Umbilical cord (tissue), 2 donors: ENCODE measurements at places on chromosomes 12 and 14. TPM values are rescaled to one million over a fixed set of nuclear protein-coding genes. Genes with fewer than 3 reads are reported as not detected.
A peak's percentile ranks its signal among the peaks of the same experiment; 100 is the strongest.

Gene PZP
- total RNA-seq = 2.6 TPM

GRCh38 chr14:95352481-95352880, 32.8 kb upstream of the CLMN start:
- no peak for DNase-seq

Gene LRTM2
- total RNA-seq = 1.2 TPM

Gene CYP27B1
- not detected for total RNA-seq

DNA sequence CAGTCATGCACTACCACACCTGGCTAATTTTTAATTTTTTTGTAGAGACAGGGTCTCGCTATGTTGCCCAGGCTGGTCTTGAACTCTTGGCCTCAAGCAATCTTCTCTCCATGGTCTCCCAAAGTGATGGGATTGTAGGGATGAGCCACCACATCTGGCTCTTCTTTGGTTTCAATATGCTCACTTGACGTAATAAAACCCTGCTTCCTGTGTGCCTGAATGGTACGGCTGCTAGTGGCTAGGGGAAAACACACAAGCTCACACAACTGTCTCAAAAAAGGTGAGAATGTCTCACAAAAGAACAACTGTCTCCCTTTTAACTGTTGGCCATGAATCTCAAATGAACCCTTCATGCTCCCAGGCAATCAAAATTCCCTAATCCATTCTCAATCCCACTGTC, 15.0 kb downstream of the C1S start:
- DNase-seq = no peak

GRCh38 chr14:104144911-104145825, 6.8 kb downstream of the KIF26A start:
- no peak for DNase-seq

Gene TTC6
- total RNA-seq = 0.96 TPM

GRCh38 chr14:84404246-84404645, 1125.7 kb upstream of the FLRT2 start:
- DNase-seq = no peak

DNA sequence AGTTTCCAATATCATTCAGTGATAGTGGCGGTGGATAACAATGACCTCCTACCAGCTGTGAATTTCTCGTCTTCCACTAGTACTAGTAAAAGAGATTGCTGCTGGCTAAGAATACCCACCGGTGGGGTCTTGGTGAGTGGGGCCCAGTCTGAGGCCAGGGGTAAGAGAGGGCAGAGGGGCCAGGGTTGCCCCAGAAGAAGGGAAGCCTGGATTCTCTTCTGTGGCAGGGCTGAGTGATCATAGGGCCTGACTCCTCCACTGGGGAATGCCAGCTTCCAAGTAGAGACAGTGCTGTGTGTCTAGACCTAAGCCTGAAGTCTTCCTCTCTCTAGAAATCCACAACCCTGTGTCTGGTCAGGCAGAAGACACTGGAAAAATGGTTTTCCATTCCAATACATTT, 5.8 kb upstream of the TMEM63C start:
- DNase-seq = no peak

Gene CKAP4
- 107 TPM for total RNA-seq

GRCh38 chr12:52515927-52516831, 4.0 kb downstream of the KRT5 start:
- peak; percentile 66 for DNase-seq

Gene KRT72
- 1.2 TPM for total RNA-seq

DNA sequence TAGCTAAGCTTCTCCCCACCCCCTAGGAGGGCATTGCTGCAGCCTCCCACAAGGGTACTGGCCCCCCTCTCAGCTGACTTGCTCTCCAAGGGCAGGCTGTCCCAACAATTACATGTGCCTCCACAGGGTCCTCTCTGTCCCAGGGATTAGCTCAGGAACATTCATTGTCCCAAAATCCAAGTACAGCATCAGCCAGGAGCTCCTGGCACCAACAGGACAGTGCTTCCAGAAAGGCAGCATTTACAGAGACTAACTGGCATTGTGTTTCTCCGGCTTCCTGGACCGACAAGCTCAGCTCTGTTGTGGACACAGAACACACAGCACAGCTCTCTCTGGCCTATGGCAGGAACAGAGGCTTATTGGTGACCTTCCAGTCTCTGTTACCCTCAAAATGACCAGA, 21.7 kb downstream of the ABCD4 start:
- DNase-seq = no peak

- DNase-seq = no peak
These were observed 55.7 kb downstream of the LIN52 start for GRCh38 chr14:74140374-74140850.

GRCh38 chr12:64064706-64065105, 157.4 kb downstream of the KICS2 start:
- DNase-seq = no peak

DNA sequence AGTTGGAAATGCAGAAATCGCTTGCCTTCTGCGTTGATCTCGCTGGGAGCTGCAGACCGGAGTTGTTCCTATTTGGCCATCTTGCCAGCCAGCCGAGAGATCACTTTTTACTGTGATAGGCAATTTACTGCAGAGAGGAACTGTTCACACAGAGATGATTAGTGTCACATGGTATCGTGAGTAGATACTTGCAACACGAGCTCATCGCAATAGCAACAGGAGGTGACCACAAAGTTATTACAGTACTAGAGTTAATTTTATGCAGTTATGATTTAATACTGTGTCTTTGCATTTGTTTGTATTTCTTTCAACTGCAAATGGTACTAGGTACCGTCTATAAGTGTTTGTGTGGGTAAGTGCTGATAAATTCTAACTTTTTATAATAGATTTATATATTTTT, 27.8 kb downstream of the NOPCHAP1 start:
- no peak for DNase-seq

Gene CCDC184
- total RNA-seq = 0.72 TPM

Gene KRT78
- total RNA-seq = 8.7 TPM

DNA sequence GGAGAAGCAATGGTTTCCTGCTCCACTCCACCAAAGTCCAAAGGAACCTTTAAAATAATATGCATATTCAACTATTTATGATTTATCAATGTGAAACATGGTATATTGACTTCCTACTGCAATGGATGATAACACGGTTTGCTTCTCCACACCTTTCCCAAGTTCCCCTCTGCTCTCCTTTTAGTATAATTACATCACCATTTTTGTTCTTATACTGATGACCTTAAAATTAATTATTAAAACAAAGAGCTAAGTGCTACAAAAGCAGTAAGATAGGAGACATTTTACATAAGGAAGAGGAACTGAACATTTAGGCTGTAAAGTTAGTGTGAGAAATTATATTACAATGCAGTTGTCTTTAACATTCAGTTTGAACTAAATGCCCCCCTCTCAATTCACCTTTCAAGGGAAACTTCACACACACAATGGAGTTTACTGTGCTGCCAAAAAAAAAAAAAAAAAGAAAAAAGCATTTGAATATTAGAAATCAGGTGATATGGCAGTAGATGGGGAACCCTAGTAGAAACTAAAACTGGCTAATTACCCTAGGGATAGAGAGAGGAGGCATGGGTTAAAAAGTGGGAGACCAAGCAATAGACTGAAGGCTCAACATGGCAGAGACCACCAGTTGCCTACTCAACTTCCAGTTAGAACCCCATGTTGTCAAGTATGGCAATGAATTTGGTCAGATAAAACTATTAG, 37.1 kb upstream of the STK38L start:
- DNase-seq = no peak

DNA sequence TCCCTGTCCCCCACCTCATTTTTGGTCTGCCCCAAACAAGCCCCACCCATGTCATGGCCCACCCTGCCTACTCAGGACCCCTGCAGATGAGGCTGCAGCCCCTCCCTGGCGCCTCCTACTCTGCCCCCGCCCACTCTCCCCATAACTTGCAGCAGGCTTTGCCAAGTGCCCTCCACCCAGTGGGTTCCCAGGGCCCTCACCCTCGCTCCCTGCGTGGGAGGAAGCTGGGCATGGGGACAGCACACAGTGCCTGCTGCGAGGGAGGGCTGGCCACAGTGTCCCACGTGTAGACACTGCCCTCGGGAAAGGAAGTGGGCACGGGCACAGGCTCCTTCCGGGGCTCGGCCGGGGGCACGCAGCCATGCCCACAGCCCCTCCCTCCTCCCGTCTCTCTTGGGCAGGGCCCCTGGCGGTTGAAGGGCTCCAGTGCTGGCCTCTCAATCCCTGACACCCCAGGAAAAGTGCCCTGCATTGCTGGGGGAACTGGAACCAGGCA, 9.4 kb downstream of the AKT1 start:
- DNase-seq = no peak

DNA sequence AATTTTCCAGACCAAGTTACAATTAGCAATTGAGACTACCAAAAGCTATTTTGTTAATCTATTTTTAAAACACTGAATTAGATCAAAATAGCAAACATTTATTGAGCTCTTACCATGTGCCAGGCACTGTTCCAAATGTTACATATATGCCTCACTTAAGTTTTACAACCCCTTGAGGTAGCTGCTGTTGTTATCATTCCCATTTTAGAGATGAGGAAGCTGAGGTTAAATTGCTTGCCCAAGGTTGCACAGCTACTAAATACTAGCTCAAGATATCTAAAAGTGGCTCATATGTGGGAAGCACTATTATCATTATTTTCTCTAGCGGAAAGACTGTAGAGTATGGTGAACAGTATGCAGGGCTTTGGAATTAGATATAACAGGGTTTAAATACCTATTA, 19.5 kb upstream of the NAP1L1 start:
- DNase-seq = no peak

Gene ANG
- total RNA-seq = 11.8 TPM

Gene RGS6
- 4.3 TPM for total RNA-seq

Gene INHBE
- total RNA-seq = 1.4 TPM

GRCh38 chr12:56721721-56722120, 3.4 kb downstream of the NACA start:
- no peak for DNase-seq

- no peak for DNase-seq
These were observed 24.0 kb upstream of the PKP2 start for GRCh38 chr12:32920506-32921085.

DNA sequence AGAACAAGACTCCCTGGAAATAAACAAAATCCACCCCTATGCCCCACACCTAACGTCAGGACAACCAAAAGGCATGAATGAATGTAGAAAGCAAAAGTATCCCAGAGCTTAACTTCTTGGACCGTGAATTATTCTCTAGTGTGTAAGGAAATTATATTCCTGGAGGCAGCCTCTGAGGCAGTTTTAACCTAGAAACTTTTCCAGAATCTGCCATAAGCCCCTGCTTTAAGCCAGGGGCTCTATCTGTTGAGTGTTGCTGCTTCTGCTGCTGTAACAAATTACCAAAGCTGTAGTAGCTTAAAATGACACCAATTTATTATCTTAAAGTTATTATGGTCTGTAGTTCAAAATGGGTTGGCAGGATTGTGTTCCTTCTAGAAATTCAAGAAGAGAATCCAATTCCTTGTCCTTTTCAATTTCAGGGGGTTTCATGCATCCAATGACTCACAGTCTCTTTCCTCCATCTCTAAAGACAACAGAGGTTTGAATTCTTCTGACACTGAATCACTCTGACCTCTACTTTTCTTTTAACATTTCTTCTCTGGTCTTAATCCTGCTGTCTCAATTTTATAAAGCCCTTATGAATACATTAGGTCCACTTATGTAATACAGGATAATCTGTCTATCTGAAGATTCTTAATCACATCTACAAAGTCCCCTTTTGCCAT, 242.7 kb downstream of the ATXN7L3B start:
- peak; percentile 81 for DNase-seq

- no peak for DNase-seq
These were observed 52.1 kb downstream of the AVPR1A start for GRCh38 chr12:63098851-63099250.

DNA sequence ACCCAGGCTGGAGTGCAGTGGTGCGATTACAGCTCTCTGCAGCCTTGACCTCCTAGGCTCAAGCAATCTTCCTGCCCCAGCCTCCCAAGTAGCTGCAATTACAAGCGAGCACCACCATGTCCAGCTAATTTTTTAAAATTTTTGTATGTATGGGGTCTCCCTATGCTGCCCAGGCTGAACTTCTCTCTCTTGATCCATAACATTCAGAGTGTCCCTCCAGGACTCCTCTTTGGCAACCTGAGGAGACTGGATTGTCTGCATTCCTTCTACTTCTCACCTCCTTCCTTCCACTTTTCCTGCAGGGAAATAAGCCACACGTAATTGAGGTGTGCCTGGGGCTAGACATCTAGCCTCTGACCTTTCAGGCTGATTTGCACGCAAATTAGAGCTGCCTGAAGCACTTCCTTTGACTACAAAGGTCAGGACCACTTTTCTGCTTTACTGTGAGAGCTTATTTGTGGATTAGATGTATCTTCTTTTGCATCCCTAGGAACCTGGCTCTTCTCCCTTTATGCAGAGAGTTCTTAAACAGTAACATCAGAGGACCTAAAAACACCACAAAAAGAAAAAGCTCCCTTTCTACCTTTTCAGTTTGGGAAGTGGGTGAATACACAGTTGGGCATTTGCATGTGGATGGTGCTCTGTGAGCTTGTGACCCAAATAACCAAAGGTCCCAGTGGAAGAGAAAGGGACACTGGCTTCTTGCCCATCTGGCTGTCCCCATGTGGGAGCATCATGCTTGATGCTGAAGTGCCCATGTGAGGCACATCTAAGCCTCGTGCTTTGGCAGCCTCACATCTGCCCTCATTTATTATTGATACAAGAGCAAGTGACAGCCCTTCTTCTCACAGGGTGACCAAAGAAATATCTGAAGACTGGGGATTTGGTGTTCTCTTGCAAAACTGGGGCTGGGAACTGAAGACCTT, 33.5 kb downstream of the PYGL start:
- DNase-seq = no peak

GRCh38 chr14:95250140-95250769, 69.5 kb downstream of the CLMN start:
- DNase-seq = peak; percentile 81

- no peak for DNase-seq
These were observed 15.4 kb downstream of the TMTC1 start for GRCh38 chr12:29768372-29768771.

- DNase-seq = no peak
These were observed 33.0 kb upstream of the ULK1 start for GRCh38 chr12:131861261-131862083.

Gene IAPP
- 1.4 TPM for total RNA-seq
